ENCODE measurements at places on chromosomes 4 and X. TPM values are rescaled to one million over a fixed set of nuclear protein-coding genes. Genes with fewer than 3 reads are reported as not detected.

The CENPVL2 gene
- total RNA-seq = not detected

The ODAM gene
- total RNA-seq = not detected

The LETM1 gene
- total RNA-seq = 65.2 TPM

The CENPI gene
- 0.64 TPM for total RNA-seq

The PRKG2 gene
- 1.3 TPM for total RNA-seq

The HTN3 gene
- not detected for total RNA-seq

The NXF2B gene
- total RNA-seq = not detected

The IL13RA2 gene
- not detected for total RNA-seq

GRCh38 chrX:7149411-7149810, 1.5 kb upstream of the PUDP start:
- H3K27me3 ChIP-seq = no peaks in the 10 kb centered on the region
- no peak overlapping the region for H3K4me3 ChIP-seq
- no peak overlapping the region for H3K27ac ChIP-seq
- DNase-seq = no peak
- no peaks in the 10 kb centered on the region for H3K36me3 ChIP-seq

- no peaks in the 10 kb centered on the region for H3K27me3 ChIP-seq
- no peak for DNase-seq
- peak overlapping the region; percentile 80 for H3K27ac ChIP-seq
- H3K4me1 ChIP-seq = peaks cover 2% of the 10 kb centered on the region
- no peaks in the 10 kb centered on the region for H3K36me3 ChIP-seq
- H3K4me3 ChIP-seq = peak overlapping the region; percentile 59
Observed at GRCh38 chrX:73563738-73564068, 706 bp downstream of the CHIC1 start.

DNA sequence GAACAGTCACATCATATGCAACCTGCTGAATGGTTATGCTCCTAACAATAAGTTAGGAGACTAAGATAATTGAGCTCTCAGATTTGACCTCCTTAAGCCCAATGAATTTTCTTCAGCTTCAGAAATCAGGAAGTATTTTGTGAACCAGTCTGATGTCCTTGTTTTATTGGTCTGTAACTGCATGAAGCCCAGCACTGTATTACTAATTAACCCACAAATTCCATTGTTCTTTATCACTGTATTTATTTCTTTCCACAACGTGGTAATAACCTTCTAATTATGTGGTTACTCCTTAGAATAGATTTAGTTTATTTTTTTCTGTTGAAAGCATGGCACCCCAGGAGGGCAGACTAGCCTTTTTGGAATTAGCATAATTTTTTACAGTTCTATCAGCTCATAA, 3.9 kb upstream of the MFAP3L start:
- no peak overlapping the region for H3K27ac ChIP-seq
- no peak overlapping the region for H3K4me3 ChIP-seq
- no peak for DNase-seq
- H3K4me1 ChIP-seq = peaks cover 12% of the 10 kb centered on the region
- no peaks in the 10 kb centered on the region for H3K27me3 ChIP-seq
- no peaks in the 10 kb centered on the region for H3K36me3 ChIP-seq

DNA sequence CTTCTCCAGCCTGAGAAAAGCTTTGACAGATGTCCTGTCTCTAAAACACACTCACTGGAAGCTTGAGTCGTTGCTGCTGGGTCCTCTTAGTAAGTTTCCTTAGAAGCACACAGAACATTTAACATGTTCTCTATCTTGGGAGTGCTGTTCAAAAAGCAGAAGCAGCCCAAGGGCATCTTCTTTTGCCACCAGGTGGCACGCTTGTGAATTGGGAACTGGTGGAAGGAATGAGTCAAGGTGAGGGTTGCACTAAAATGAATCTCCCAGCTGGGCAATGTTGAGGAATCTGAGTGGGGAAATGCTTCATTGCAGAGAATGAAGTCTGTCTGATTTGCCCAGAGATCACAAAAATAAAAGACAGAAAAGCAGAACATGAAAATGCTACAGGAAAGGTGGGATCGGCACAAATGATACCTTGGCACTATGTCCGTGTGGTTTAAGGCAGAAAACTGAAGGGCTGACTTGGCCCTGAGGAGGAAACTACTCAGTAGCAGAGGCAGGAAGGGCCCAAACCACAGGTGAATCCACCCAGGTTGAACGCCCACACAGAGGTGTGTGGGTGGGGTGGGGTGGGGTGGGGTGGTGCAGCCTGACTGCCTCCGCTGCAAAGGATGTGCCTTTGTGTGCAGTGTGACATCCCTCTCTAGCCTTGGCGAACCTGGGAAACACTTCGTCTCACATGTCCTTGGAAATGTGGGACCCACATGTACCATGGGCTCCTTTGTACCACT, 26.0 kb downstream of the KIT start:
- peaks cover 3% of the 10 kb centered on the region for H3K4me1 ChIP-seq
- H3K27me3 ChIP-seq = no peaks in the 10 kb centered on the region
- no peak overlapping the region for H3K27ac ChIP-seq
- no peaks in the 10 kb centered on the region for H3K36me3 ChIP-seq

DNA sequence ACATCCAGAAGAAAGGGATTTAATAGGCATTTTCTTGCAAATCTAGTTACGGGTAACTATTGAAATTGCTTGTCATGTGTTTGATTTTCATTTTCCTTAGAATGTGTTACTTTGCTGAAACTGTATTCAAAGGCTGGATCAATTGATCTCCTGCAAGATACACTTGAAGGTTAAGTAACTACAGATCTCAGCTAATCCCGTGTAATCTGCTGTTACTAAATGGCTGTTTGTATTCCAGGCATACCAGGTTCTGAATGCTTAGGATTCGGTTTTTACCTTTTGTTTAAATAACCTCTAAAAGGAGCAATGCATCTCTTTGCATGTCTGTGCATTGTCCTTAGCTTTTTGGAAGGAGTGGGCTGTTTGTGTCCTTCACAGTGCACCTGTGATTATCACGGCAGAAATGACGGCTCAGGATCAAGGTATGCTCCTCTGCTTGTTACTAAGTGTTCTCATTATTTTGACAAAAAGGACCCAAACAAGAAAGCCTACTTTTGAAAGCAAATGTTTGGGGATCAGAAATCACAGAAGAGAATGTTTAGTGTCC, at the start of gene LRIT3:
TSS of gene LRIT3 (plus strand) at position 212 of the 547 bp plus-strand sequence. CDS start at position 307, 95 bp downstream.
- DNase-seq = no peak
- no peaks in the 10 kb centered on the region for H3K4me1 ChIP-seq
- H3K36me3 ChIP-seq = peaks cover under 1% of the 10 kb centered on the region
- no peaks in the 10 kb centered on the region for H3K27me3 ChIP-seq
- H3K4me3 ChIP-seq = no peak within 1 kb of the TSS

DNA sequence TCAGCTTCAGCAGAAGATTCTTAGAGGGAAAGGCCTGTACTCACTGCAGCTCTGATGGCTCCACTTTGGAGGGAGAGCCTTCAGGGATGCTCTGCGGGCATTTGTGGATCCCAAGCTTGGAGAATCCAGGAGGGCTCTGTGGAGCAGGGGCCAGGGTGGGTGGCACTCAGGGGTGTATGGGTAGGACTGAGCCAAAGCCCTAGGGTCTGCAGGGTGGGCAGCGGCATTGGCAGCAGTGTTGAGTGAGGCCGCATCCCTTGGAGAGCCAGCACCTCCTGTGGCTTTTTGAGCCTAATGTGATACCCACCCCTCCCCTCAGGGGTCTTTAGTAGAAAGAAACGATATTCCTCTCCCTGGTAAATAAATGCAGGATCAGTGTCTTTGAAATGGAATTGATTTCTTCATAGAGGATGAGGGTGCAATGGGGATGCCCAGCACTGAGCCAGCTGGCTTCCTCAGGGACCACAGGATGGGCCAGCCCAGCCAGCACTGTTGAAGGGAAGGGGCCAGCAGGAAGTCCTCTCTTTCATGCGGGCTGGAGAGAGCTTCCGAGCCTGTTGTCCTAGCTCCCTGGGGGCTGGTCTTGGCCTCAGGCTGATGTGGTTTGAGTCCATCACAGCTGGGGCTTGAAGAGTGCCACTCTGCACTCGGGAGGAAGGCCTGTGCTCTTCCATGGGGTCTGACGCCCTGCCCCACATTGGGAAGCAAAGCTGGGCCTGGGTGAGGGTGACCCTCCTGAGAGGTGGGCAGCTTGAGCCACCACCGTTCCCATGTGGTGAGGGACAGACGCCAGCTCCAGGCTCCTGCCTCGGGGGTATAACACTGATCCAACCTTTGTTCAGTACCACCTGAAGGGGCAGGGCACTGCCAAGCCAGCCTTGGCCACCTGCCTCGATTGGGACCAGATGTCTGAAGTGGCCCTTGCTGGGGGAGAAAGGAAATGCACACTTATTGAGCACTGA, 49.5 kb downstream of the PSAPL1 start:
- peaks cover 15% of the 10 kb centered on the region for H3K27me3 ChIP-seq
- no peak overlapping the region for H3K27ac ChIP-seq
- DNase-seq = peak; percentile 48
- no peaks in the 10 kb centered on the region for H3K36me3 ChIP-seq

- no peak overlapping the region for H3K27ac ChIP-seq
- DNase-seq = no peak
- no peak overlapping the region for H3K4me3 ChIP-seq
- H3K27me3 ChIP-seq = no peaks in the 10 kb centered on the region
Observed at GRCh38 chr4:128725405-128726055, 84.0 kb upstream of the JADE1 start.

- no peak for DNase-seq
- no peak overlapping the region for H3K27ac ChIP-seq
- H3K36me3 ChIP-seq = no peaks in the 10 kb centered on the region
- no peak overlapping the region for H3K4me3 ChIP-seq
Observed at GRCh38 chr4:142840516-142841123, 5.5 kb downstream of the INPP4B start.

GRCh38 chrX:48489892-48490291, 13.9 kb downstream of the FTSJ1 start:
- H3K36me3 ChIP-seq = no peaks in the 10 kb centered on the region
- DNase-seq = no peak
- H3K4me3 ChIP-seq = no peak overlapping the region
- H3K27me3 ChIP-seq = no peaks in the 10 kb centered on the region
- H3K4me1 ChIP-seq = no peaks in the 10 kb centered on the region
- peak overlapping the region; percentile 60 for H3K27ac ChIP-seq

DNA sequence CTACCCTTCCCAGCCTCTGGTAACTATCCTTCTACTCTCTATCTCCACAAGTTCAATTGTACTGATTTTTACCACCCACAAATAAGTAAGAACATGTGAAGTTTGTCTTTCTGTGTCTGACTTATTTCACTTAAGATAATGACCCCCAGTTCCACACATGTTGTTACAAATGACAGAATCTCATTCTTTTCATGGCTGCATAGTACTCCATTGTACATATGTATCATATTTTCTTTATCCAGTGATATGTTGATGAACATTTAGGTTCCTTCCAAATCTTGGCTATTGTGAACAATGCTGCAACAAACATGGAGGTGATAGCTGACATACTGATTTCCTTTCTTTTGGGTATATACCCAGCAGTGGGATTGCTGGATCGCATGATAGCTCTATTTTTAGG, 27.7 kb downstream of the GSX2 start:
- H3K27ac ChIP-seq = no peak overlapping the region
- no peak for DNase-seq
- H3K4me1 ChIP-seq = no peaks in the 10 kb centered on the region
- no peak overlapping the region for H3K4me3 ChIP-seq

- no peak overlapping the region for H3K4me3 ChIP-seq
- H3K36me3 ChIP-seq = no peaks in the 10 kb centered on the region
- H3K27me3 ChIP-seq = no peaks in the 10 kb centered on the region
Observed at GRCh38 chrX:17464194-17464593, 89.2 kb downstream of the NHS start.

GRCh38 chrX:48910926-48911411, 477 bp downstream of the SLC35A2 start:
- no peak for DNase-seq
- H3K36me3 ChIP-seq = peaks cover 8% of the 10 kb centered on the region
- no peaks in the 10 kb centered on the region for H3K27me3 ChIP-seq
- H3K4me3 ChIP-seq = peak overlapping the region; percentile 63
- peak overlapping the region; percentile 84 for H3K27ac ChIP-seq

DNA sequence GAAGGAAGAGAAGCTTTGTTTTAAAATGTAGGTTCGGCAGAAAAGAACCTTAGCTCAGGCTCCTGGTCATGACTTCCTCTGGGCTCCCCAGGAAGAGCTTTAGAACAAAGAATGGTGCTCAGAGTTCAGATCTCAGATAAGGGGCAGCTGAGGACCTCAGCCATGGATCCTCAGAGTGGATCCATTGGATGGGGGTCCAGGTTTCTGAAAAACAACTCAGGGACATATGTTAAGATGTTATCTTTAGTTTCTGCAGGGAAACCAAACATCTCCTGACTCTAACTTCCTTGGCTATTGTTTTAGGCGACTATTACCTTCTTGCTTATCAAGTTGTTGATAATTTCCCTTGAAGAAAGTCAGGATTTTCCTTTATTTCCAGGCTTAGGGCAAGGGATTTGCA, 5.4 kb downstream of the EVC start:
- peaks cover 16% of the 10 kb centered on the region for H3K4me1 ChIP-seq
- H3K36me3 ChIP-seq = peaks cover 9% of the 10 kb centered on the region
- no peak overlapping the region for H3K4me3 ChIP-seq
- no peak for DNase-seq

GRCh38 chr4:48499551-48500066, 9.6 kb downstream of the ZAR1 start:
- no peak overlapping the region for H3K27ac ChIP-seq
- DNase-seq = no peak
- no peak overlapping the region for H3K4me3 ChIP-seq
- peaks cover 31% of the 10 kb centered on the region for H3K36me3 ChIP-seq
- no peaks in the 10 kb centered on the region for H3K4me1 ChIP-seq

DNA sequence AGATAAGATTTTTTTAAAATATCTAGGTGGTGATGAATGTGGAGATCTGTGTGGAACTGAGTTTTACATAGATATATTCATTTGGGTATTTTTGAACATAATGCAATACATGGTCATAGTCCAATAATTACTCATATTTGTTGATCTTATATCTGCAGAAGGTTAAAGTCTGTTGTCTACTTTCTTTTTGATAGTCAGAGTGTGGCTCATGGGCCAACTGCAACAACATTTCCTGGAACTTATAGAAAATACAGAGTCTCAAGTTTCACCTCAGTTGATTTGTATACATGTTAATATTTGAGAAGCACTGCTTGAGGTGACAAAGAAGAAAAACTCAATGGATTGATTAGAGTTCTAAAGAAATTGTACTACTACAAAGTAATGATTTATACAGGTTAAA, 408.4 kb downstream of the ARAP2 start:
- H3K4me3 ChIP-seq = no peak overlapping the region
- no peaks in the 10 kb centered on the region for H3K36me3 ChIP-seq
- no peak for DNase-seq
- H3K27me3 ChIP-seq = no peaks in the 10 kb centered on the region
- H3K27ac ChIP-seq = no peak overlapping the region

DNA sequence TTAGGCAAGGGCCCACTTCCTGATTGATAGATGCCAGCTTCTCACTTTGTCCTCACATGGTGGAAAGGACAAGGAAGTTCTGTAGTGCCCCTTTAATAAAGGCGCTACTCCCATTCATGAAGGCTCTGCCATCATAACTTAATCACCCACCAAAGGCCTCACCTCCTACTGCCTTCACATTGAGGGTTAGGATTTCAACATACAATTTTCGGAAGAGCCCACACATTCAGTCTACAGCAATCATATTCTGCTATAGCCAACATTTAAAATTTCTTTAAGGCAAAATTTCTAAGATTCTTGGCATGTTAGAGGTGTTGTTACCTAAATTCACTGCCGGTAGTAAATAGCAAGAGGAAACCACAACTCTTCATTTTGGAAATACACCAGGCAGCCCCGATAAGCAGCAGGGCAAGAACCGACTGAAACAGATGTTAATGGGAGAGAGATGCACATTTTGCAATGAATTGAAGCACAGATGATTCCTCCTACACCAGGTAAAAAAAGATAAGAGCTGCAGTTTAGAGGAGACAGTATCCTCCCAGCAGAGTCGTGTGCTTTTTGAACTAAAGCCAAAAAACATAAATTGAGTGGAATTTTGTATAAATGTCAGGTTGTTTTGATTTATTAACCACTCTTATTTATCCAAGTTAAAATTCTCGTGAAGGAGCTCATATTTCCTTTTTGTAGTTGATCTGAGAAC, 594.9 kb downstream of the KCTD8 start:
- no peak overlapping the region for H3K4me3 ChIP-seq
- H3K27me3 ChIP-seq = no peaks in the 10 kb centered on the region
- H3K4me1 ChIP-seq = no peaks in the 10 kb centered on the region
- H3K27ac ChIP-seq = no peak overlapping the region

Data from suprapubic skin (tissue), 4 donors.